ENCODE measurements at places on chromosomes 3 and 15. TPM values are rescaled to one million over a fixed set of nuclear protein-coding genes. Genes with fewer than 3 reads are reported as not detected.

- no peak for DNase-seq
Measured at GRCh38 chr3:18223571-18223970, 201.6 kb downstream of the SATB1 start.

GRCh38 chr3:107976202-107976800 lies 114.5 kb downstream of the CD47 start:
- DNase-seq, result no peak

DNA sequence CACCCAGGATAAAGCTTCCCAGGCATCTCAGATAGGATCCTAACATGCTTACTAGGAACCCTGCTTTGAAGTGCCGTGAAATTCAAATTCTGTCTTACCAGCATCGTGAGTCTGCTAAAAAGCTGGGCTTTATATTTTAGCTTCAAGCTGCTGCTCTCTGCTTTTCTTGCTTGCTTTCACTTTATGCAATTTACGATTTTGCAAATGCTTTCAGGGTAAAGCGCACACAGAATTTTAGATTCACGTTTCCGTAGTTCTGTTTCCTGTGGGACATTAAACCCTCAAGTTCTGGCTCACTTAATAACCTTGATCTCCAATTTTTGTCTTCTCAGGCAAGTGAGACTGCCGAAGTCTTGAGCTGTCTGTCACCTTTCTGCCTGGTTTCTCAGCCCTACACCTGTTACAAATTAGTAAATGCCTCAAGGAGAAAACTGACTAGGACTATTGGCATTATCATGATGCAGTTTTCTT lies 170.5 kb upstream of the TGFBR2 start:
- no peak for DNase-seq

GRCh38 chr3:188060840-188061544 lies 93.0 kb upstream of the LPP start:
- no peak for DNase-seq

DNA sequence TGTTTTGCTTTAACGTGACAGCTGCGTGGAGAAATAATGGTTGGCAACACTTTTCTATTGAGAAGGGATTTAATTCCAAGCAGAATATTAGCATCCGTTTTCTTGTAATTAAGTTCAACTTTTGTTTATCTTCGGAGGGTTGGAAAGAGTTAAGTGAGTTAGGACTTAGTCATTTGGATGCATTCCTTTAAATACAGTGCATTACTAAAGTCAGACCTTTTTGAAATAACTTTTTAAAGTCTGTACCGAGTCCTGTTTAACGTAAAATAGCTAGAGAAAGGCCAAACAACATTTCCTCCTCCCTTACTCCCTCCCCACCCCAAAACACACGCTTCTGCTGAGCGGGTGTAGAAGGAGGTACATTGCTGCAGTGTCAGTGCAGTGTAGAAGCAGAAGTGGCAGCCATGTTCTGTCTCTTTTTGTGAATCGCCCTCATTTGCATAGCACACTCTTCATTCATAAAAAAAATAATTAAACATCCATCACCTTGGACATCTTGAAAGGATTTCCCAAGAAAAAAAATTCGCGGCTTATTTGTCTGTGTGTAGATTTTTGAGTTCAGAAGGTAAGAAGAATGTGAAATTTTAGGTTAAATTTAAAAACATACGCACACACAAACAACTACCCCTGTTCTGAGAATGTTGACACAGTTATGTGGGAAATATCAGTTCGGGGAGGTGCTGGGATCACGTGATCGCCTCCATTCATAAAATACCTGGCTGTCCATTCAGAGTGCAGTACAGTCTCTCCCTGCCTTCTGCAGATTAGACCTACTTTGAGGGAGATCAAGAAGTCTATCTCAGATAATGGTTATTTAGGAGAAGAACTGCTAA lies 1.6 kb downstream of the SPRED1 start:
- no peak for DNase-seq

DNA sequence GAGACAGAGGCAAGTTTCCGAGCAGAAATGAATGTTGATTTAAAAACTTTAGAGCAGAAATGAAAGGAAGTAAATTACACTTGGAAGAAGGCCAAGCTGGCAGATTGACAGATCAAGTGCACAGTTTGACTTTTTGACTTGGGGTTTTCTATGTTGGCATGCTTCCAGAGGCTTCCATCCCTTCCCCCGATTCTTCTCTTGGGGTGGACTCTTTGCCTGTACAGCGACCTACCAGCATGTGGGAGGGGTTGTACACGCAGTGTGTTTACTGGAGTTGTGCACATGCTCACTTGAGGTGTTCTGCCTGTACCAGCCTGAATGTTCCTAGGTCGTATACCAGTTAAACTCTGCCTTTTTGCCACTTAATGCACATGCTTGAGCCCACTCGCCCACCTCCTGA lies 701.5 kb upstream of the GBE1 start:
- no peak for DNase-seq

DNA sequence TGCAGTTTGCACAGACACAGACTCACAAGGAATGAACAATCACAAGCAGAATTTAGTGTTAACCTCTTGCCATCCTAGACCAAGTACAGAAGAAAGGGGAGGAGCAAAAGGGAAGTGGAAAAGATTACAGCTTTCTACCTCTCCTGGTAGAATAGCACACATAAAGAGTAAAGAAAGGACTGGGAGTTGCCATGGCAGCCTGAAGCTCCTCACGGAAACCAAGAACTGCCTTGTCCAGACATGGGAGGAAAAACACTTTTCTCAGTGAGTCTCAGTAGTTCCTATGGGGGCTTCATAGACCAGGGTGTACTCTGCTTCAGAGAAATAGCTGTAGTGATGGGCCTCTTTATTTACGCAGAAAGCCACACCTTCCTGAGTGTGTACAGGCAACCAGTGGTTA lies 114.7 kb upstream of the GAP43 start:
- no peak for DNase-seq

GRCh38 chr3:187951452-187952190 lies 202.3 kb upstream of the LPP start:
- DNase-seq, result no peak

DNA sequence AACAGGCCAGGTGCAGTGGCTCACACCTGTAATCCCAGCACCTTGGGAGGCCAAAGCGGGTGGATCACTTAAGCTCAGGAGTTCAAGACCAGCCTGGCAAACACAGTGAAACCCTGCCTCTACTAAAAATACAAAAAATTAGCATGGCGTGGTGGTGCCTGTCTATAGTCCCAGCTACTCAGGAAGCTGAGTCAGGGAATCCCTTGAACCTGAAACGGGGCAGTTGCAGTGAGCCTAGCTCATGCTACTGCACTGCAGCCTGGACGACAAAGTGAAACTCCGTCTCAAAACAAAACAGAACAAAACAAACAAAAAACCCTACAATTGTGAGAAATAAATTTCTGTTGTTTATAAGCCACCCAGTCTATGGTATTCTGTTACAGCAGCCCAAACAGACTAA lies 94.7 kb downstream of the PIK3CB start:
- DNase-seq, result no peak

DNA sequence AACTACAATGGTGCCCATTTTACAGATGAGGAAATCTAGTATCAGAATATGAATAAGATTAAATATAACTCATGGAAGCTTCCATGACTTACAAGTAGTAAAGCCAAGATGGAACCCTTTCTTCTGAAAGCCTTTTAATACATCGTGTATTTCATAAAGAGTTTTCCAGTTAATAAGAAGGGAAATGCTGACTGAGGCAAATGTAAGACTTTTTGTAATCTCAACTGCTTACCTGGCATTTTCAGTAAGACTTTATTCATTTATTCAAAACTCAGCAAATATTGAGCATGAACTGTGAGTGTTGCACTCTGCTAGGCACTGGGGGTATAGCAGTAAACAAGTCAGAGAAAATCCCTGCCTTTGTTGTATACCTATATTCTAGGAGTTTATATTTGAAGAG lies 256.4 kb upstream of the THRB start:
- DNase-seq, result no peak

GRCh38 chr15:26889298-26889898 lies 22.5 kb downstream of the GABRA5 start:
- no peak for DNase-seq

GRCh38 chr3:112874725-112875124 lies 28.1 kb upstream of the CD200R1L start:
- no peak for DNase-seq

DNA sequence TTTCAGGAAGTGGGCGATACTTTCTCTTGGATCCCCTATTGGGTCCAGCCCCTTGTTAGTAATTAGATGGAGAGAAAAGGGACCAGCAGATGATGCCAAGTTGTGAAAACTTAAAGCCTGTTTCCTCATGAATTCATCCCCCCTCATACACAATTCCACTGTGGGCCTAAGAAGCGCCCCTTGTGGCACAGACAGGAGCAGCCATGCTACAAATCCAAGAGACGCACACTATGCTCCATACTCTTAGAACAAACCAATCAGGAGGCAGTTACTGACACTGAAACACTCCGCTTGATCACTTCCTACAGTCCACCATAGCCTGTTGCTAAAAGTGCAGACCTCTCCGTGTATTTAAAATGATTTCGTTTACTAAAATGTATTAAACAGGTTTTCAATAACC lies 111.3 kb upstream of the ARRDC4 start:
- DNase-seq, result no peak

DNA sequence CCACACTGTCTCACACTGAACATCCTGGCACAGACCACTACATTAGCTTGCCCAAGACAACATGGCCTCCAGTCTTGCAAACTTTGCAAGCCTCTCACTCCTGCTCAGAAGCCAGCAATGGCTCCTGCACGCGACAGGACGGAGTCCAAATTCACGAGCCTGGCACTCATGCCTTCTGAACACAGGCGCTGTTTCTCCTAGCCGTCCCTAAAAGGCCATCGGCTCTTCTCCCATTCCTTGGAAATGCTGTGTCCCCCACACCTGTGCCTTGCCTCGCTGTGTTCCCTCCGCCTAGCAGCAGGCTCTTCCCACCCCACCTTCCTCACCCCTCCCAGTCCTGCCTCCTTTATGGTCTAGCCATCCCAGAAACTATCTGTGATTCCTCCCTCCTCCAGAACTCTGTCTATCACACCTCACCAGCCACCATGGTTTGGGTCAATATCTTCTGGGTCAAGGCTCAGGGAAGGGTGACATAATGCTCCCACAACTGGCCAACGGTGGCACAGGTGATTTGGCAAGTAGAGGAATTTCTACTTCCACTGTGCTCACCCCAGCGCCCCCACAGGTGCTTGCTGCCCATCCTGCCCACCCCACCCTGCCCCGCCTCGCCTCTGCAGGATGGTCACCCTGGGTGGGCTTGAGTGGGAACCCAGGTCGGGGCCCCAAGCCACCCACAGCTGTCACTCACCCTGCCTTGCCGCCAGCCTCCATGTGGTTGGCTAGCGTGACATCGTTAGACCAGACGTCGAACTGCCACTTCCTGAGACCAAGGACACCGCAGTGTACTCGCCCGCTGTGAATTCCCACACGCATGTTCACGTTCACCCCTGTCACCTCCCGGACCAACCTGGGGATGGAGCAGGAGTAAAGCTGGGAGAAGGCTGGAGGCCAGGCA lies 120.7 kb downstream of the ADCY5 start:
- DNase-seq, result no peak

DNA sequence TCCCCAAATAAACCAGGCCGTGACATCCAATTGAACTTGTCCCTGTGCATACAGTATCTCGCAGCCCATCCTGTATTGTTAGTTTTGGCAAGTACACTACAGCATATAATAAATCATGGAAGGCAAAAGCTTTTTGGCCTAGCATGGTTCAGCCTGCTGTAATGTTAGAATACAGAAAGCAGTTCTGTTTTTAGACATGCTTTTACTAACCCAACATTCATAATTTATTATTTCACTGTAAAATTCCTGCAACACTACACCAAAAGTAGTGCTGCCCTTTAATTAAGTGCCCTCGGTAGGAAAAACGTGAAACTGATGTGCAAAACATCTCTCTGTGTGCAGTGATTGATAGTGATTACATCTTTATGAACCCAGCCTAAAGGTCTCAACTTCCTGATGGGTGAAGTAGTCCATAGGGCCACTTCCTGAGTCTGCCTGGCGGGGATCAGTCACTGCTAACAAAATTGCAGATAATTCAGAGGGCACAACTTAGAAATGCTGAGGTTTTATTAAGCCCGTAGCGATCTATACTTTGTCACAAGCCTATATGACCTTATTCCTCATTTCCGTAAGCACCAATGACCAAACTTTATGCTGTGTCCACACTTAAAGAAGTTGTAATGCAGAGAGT lies 227.8 kb downstream of the CDIN1 start:
- DNase-seq, result no peak

GRCh38 chr3:31687020-31687802 lies 154.5 kb downstream of the STT3B start:
- DNase-seq, result no peak

- no peak for DNase-seq
Measured at GRCh38 chr3:146561879-146562278, 17.5 kb upstream of the PLSCR1 start.

DNA sequence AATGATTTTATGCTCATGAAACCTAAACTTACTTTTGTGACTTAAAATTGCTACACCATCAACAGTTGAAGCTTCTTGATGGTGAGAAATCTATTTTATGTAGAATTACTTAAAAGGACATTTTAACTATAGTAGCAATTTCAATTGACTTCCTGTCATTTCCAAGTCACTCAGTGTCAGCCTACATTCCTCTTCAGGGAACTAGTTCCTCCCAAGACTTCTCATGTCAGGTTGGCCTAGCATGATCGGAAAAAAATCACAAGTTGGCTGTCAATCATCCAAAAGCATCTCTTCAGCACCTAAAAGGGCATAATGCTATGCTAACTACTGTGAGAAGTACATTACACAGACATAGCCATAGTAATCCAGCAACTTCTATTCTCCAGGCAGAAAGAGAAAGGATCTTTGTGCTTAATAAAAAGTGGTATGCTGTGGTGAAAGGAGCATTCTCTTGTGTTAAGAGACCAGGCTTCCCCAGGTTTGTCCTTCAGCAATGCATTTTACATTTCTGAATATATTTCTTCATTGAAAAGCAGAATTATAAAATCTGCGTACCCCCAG lies 893.7 kb downstream of the AGBL1 start:
- no peak for DNase-seq

- DNase-seq, result no peak
Measured at GRCh38 chr3:193095366-193095765, 145.7 kb upstream of the PLAAT1 start.

- DNase-seq, result no peak
Measured at GRCh38 chr3:99823723-99824711, 6.4 kb downstream of the CMSS1 start.

- no peak for DNase-seq
Measured at GRCh38 chr3:64380546-64380945, 155.3 kb upstream of the PRICKLE2 start.

Gene SLITRK3
- total RNA-seq, result 0.14 TPM

Gene CHAC1
- total RNA-seq, result 3.9 TPM

Gene FBXW12
- total RNA-seq, result not detected

Gene SH2D7
- not detected for total RNA-seq

Gene CAPN3
- total RNA-seq, result 19.8 TPM

Gene NEK11
- total RNA-seq, result 10.3 TPM

Gene CDHR4
- total RNA-seq, result not detected

Gene HEMK1
- 5.4 TPM for total RNA-seq

Gene PRTG
- 0.41 TPM for total RNA-seq

Gene STAB1
- total RNA-seq, result 249 TPM

Gene FAM219B
- total RNA-seq, result 61.1 TPM

Gene KBTBD13
- total RNA-seq, result 3.1 TPM

Gene SEC22C
- 83.4 TPM for total RNA-seq

Gene GCHFR
- 17.2 TPM for total RNA-seq

Measured in thoracic aorta (tissue), 2 donors.